ENCODE measurements at places on chromosomes 7 and 10. TPM values are rescaled to one million over a fixed set of nuclear protein-coding genes. Genes with fewer than 3 reads are reported as not detected.

The ASB15 gene
- not detected for polyA plus RNA-seq

The GJD4 gene
- not detected for polyA plus RNA-seq

The IMPDH1 gene
- polyA plus RNA-seq: 25.1 TPM

The HOXA6 gene
- 14.9 TPM for polyA plus RNA-seq

The GNGT1 gene
- not detected for polyA plus RNA-seq

The PTPRN2 gene
- 130 TPM for polyA plus RNA-seq

The NRG3 gene
- 3.0 TPM for polyA plus RNA-seq

DNA sequence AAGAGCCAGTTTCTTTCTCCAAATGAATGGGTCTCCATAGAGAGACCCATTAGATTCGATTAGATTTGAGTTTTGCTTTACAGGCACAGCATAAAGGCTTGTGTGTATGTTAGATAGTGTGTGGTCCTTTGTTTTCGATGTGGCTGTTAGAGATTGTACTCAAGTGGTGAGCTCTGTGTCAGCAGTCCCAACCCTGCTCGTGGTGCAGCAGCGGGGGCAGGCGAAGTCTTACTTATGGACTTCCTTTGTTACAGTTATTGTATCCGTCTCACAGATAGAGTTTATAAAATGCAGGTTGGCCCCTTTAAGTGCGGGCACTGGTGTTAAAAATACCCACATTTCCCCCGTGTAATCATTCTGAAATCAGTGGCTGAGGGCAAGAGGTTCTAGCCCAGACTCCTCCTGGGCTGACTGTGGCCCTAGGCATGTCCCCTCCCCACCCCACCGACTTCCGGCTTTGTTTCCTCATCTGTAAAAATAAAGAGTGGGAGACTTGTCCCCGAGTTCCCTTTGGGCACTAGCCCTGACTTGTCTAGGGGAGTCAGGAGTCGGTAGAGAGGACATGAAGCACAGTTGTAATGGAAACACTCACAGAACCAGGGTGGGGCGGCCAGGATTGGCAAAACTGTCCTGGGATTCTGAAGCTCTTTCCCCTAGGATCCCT lies 28.6 kb downstream of the MTURN start:
- DNase-seq: no peak

DNA sequence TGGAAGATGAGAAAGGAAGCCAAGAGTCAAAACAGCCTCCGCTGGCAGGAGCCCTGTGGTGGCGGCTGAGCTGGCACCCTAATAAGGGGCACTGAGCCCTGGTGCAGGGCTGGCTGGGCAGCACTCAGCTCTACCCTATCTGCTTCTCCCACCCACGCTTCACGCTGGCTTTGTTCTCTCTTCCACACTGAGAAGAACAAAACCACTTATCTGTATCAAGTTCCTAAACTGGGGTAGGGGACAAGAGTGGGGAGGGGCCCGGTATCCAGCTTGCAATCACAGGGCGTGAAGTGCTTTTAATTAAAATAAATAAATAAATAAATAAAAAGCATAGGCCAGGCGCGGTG lies 52.1 kb downstream of the FAM53B start:
- DNase-seq: no peak

DNA sequence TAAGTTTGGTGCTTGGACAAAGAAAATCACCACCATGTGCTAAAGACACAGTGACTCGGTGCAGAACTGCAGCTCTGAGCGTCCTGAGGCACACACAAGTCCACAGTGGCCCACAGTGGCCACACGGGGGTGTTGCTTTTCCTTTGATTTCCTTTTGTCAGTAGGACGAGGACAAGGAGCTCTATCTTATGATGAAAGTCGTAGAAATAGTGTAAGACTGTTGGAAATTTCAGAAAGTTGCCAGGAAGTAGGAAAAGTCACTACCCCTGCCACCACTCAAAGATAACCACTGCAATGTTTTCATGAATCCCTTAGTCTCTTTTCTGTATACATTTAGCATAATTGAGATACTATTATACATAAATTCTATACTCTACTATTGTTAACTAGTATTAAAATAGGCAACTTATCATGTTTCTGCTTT lies 146.0 kb downstream of the TNS3 start:
- DNase-seq: peak; percentile 81

- DNase-seq: no peak
These were observed 110.0 kb downstream of the CUX1 start for GRCh38 chr7:101927389-101927788.

DNA sequence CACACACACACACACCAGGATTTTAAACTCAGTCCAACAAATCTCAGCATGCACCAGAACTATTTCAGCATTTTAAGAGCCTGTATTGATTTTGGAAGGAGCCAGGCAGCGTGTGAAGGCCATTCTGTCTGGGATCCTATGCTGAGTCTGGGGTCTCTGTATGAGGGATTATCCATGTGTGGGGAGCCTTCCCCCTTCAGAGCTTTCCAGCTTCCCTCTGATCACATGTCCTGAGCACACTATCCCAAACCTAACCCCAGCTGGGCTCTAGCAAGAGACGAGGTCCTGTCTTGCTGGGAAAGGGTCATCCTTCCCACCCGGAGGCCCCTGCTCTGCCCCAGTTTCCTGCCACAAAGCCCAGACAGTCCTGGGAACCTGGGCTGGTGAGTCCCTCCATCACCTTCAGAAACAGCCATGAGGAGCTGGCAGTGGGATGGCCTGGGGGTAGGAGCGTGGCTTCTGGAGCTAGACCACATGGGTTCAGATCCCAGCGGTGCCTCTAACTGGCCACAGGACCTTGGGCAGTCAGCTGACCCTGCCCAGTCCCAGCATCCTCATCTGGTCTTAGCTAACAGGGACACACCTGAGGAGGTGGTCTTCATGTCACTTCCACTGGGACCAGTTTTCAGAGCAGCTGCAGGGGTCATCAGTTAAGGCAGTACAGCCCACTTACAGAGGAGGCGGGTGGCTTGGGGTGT lies 79.6 kb upstream of the RET start:
- DNase-seq: no peak

- no peak for DNase-seq
These were observed 258.0 kb downstream of the ZMYND11 start for GRCh38 chr10:393106-393745.

DNA sequence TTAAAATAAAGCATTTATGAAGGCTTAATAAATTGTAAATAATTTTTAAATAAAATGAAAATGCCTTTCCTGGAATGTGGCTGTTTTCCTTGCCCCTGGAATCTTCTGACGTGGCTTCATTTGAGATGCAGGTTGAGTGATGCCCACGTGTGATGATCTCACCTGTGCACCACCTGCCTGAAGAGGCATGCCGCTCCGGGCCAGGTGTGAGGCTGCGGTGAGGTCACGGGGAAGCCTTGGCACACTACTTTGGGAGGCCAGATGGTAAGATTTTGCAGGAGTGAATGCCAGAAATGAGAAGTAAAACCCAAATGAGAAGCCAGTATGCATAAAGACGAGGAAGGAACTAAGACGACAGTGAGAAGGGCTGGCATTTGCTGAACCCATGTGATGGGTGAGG lies 36.2 kb downstream of the GOT1 start:
- DNase-seq: no peak

DNA sequence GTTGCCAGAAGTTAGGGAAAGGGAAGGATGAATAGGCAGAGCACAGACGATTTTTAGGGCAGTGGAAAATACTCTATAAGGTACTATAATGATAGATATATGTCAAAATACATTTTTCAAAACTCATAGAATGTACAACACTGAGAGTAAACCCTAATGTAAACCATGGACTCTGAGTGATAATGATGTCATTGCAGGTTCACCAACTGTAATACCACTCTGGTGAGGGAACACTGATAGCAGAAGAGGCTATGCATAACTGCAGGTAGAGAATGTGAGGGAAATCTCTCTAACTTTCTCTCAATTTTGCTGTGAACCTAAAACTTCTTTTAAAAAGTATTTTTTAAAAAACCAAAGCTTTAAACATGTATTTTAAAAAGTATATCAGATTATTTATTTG lies 22.1 kb downstream of the POT1 start:
- no peak for DNase-seq

DNA sequence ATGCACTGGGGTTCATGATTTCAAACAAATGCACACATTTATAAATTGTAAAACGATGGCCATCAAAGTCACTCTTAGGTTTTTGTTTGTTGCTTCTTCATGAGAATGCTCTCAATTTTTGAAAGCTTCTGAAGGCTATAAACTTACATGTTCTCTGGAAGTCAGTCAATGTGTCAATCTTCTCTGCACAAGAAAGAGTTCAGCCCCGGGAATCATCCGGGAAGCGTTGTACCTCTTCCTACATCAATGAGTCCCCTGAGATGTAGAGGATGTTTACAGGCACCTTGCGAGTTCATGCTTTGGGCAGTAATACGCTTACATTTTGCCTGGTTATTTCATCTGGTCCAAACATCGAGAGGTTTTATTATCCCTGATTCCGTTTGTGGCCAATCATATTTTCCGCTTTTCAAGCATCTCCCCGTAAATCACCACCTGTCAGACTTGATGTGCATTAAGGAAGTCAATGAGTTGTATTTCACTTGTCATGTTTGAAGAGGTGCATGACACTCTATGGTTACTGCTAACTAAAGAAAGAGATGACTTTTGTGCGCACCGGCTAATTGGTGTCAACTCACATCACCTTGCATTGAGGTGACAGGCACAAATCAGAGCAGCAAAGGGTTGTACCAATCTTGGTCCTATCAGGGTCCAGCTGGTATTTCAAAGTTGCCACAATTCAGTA lies 750.7 kb downstream of the SORCS3 start:
- DNase-seq: no peak

GRCh38 chr7:29955799-29956486 lies 33.7 kb downstream of the SCRN1 start:
- no peak for DNase-seq

DNA sequence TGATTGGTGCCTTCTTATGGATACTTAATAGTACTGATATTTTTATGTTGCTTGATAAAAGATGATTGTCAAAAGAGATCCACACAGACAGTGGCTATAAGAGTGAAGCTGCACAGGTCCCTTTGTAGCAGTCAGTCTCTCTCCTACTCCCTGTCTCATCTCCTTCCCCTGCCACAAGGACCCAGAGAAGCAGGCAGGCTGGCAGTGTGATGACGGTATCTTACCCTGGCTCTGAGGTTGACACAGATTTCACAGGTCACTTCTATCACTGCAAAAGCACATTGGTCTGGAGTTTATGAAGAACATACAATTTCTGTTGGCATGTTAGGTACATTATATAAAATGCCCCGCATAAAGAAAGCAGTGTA lies 64.4 kb upstream of the AHR start:
- no peak for DNase-seq

- DNase-seq: peak; percentile 21
These were observed 65.5 kb downstream of the MKX start for GRCh38 chr10:27680006-27680557.

- no peak for DNase-seq
These were observed 224.6 kb downstream of the WDR37 start for GRCh38 chr10:1280466-1281404.

DNA sequence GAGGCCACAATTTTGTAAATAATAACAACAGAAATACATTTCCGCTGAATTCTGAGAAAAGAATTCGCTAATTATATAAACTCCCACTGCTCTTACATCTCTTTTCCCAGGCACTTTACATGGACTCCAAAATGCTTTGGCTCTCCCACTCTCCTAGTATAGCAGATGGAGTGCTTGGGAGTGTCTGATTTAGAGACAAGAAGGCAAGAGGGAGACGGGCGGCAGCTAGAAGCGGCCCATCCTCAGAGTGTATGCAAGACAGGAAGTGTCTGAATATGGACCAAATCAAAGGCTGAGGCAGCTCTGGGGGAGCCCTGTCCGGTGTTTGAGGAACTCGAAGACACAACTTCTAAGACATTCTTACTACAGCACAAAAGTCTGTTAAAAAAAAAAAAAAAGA lies 212.1 kb downstream of the GFRA1 start:
- DNase-seq: no peak

- DNase-seq: no peak
These were observed 49.7 kb downstream of the ADD3 start for GRCh38 chr10:110057456-110057855.

- no peak for DNase-seq
These were observed 84.2 kb downstream of the CDK6 start for GRCh38 chr7:92751902-92752901.

DNA sequence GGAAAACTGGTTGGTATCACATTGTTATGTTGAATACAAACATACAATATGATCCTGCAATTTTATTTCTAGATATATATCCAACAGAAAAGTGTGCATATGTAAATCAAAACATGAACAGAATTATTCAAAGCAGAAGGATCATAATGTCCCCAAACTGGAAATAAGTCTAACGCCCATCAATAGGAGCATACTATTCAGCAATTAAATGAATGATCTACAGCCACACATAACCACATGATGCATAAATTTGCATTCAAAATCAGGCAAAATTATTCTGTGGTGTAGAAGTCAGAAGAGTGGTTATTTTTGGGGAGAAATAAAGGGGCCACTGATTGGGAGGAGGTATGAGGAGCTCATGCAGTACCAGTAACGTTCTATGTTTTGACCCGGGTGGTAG lies 28.6 kb downstream of the NPY start:
- DNase-seq: no peak
